GM12864 (cell line): ENCODE measurements at places on chromosomes 1 and 21.

GRCh38 chr1:74753104-74753503 lies 20.2 kb downstream of the TYW3 start:
- DNase-seq = no peak

DNA sequence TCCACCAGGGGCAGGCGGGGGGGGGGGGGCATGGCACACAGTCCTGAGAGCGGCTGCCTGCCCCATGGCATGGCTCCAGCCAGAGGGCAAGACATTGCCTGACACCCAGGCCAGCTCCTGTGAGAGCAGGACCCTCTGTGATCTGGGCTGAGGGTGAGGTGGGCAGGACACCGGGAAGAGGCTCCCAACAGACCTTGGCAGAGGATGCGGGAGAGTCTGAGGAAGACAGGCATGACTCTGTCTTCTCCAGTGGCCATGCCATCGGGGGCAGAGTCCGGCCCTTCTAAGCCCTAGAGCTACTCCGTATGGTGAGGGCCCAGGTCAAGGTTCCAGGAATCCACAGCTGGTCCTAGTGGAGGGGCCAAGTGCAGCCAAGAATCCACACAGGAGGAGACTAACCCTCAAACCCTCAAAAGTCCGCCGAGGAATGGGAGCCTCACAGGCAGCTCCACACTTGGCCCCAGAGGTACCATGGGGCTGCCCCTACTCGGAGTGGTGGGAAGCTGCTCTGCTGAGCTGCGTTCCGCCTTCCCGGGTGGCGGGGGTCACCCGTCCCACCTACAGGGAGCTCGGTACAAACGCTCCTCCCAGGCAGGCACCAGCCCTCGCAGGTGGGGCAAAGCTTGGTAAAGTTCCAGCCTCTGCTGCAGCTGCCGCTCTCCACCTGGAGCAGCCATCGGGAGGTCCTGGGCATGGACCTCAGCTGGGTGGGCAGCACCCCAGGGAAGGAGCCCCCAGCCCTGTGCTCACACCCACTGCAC lies 6.5 kb downstream of the ACTRT2 start:
- no peak for DNase-seq

DNA sequence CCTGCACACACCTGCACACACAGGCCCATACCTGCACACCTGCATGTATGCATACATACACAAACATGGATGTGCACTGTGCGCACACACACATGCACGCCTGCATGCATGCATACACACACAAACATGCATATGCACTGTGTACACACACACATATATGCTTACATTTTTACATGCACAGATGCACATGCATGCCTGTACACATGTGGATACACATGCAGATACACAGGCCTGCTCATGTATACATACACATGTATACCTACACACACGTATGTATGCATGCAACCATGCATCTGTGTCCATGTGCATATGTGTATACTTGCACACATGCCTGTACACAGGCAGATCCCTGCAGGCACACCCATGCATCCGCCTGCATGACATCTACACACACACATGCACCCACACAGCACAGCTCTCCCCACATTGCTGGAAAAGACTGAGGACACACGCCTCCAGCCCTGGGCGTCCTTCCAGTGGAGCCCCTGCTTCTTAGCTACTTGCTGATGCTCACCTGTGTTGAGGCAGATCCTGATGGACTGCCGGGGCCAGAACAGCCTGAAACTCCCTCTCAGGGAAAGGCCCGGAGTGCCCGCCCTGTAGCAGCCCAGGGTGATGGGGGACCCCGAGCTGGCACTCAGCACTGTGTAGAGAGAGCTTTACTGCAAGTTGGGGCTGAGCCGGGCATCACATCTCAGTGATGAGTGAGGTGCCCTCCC lies 28.6 kb downstream of the KRTAP10-1 start:
- DNase-seq = no peak

- no peak for DNase-seq
Measured at GRCh38 chr1:29490204-29490934, 254.0 kb downstream of the PTPRU start.

- no peak for DNase-seq
Measured at GRCh38 chr21:34553151-34553952, 41.3 kb upstream of the KCNE1 start.

- DNase-seq = no peak
Measured at GRCh38 chr1:100861379-100861778, 33.3 kb downstream of the EXTL2 start.

DNA sequence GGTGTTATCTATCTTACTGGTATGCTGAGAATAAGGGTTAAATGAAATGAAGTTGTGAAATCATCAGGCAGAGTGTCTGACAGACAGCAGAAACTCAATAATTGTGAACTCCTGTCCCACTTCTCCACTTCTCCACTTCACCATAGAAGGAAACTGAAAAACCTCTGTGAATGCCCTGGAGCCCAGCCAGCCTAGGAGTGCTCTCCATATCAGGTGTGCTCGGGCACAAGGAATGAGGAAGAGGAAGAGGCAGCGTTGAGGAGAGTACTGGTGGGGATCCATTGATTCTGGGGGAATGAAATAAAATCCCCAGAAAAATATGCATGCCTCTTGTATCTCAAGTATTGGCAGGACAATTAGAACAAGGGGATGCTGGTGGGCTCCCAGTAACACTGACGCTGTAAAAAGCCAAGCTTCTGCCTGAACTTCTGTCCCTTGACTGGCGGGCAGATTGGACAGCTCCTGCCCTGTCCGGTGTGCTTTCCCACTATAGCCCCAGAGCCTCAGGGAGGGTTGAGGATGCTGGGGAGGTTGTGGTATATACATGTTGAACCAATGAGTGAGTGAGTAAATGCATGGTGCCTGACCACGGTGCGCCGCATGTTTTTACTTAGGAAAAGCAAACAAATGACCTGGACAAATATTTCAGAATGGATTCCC lies 47.7 kb downstream of the NMNAT2 start:
- no peak for DNase-seq

DNA sequence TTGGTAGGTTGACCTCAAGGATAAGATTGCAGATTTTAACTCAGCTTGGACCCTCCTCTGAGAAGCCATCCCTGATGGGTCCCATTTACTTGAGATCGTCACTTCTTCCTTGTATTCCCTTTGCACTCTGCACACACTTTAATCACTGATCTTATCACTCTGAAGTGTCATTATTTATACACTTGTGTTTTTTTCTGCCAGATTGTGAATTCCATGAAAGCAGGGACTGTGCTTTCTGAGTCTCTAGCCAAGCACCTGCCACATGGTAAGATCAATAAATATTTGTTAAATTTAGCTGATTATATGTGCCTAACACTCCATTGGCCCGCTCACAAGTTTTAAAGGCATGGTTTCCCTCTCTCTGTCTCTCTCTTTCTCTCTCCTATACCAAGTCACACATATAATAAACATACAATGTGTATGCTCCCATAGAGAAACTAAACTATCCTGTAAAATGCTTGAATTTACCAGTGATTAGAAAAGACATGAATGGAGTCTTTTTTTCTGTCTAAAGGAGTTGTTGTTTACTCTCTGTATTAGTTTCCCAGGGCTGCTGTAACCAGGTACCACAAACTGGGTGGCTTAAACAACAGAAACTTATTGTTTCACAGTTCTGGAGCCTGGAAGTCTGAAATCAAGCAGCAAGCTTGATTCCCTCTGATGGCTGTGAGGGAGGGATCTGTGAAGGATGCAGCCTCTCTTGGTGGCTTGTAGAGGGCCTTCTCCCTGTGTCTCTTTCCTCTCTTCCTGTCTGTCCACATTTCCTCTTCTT lies 105.2 kb upstream of the GADD45A start:
- DNase-seq = no peak

DNA sequence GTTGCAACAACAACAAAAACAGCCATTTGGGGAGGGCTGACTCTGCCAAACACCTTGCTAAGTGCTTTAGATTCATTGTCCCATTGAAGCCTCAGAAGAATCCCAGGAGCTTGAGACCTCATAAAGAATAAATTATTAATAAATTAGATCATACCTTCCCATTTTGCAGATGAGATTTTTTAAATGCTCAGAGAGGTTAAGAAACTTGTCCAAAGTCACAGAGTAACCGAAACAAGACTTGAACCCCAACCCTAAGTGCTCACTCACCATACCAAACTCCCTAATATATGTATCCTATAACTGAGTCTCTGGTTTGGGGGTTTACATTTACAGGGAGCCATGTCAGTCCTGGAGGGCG lies 3.6 kb downstream of the CRYBG2 start:
- no peak for DNase-seq

DNA sequence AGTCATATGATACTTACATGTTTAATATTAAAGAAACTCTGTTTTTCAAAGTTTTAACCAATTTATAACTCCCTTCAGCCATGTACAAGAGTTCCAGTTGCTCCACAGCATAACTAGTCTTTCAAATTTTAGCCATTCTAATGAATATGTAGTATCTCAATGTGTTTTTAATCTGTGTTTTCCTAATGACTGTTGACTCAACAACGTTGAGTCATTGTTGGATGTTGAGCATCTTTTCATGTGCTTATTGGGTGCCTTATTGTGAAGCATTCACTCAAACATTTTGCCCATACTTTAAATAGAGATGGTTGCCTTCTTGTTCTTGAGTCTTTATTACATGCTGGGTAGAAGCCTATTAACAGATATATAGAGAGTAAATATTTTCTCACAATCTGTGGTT lies 240.2 kb upstream of the LYPLAL1 start:
- no peak for DNase-seq

- no peak for DNase-seq
Measured at GRCh38 chr1:78913950-78914349, 92.6 kb downstream of the ADGRL4 start.

DNA sequence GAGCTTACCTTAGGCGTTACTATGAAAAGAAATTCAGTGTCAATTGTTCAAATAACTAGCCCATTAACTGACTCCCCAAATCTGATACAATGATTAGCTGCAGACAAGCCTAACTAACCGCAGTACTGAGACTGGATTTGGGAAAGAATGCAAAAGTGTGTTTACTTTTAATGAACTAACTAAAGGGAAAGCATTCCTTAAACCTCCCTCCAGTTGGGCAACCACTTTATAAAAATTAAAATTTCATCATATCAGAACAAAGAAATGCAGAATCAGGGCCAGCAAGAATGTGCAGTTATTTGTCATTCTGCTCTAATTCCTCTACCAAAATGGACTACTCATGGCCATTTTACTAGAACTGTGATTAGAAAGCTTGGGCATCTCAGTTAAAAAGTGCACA lies 11.7 kb upstream of the NR5A2 start:
- DNase-seq = no peak
